Left renal cortex interstitium (tissue), 4 donors: ENCODE measurements at places on chromosomes 12 and 14. TPM values are rescaled to one million over a fixed set of nuclear protein-coding genes. Genes with fewer than 3 reads are reported as not detected.

MYH6 gene
- polyA plus RNA-seq, result 0.25 TPM

YAF2 gene
- polyA plus RNA-seq, result 29.2 TPM

KIAA0586 gene
- 23.6 TPM for polyA plus RNA-seq

CLEC2D gene
- 10.2 TPM for polyA plus RNA-seq

TESPA1 gene
- 0.97 TPM for polyA plus RNA-seq

PTCSC3 gene
- 0.19 TPM for polyA plus RNA-seq

SERPINA1 gene
- polyA plus RNA-seq, result 51.1 TPM

ADAM21 gene
- polyA plus RNA-seq, result 0.42 TPM

TMEM106C gene
- 130 TPM for polyA plus RNA-seq

SLC2A13 gene
- 11.8 TPM for polyA plus RNA-seq

PLEKHG7 gene
- 0.30 TPM for polyA plus RNA-seq

DCN gene
- polyA plus RNA-seq, result 449 TPM

PITPNM2 gene
- polyA plus RNA-seq, result 5.2 TPM

TAS2R19 gene
- 1.8 TPM for polyA plus RNA-seq

DNA sequence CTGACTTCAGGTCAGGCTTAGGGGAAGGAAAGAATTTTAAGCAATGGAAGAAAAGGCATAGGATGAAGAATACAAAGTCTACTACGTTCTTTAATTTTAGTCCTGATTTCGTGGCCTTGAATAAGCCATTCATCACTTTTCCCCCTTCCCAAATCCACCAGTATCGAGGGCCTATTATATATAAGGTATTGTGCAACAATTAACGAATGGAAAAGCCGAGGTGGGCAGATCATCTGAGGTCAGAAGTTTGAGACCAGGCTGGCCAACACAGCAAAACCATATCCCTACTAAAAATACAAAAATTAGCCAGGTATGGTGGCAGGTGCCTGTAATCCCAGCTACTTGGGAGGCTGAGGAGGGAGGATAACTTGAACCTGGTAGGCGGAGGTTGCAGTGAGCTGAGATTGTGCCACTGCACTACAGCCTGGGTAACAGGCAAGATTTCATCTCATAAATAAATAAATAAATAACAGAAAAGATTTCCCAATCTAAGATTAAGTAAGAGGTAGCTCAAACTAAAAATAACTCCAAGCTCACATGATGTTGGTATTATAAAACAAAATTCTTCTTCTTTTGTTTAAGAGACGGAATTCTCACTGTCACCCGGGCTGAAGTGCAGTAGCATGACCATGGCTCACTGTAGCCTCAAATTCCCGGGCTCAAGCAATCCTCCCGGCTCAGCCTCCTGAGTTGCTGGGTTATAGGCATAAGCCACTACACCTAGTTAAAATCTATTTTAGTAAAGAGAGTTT lies 58.3 kb upstream of the NR2C1 start:
- no peak for DNase-seq

- no peak for DNase-seq
Measured at GRCh38 chr14:90943367-90943766, 117.1 kb downstream of the RPS6KA5 start.

DNA sequence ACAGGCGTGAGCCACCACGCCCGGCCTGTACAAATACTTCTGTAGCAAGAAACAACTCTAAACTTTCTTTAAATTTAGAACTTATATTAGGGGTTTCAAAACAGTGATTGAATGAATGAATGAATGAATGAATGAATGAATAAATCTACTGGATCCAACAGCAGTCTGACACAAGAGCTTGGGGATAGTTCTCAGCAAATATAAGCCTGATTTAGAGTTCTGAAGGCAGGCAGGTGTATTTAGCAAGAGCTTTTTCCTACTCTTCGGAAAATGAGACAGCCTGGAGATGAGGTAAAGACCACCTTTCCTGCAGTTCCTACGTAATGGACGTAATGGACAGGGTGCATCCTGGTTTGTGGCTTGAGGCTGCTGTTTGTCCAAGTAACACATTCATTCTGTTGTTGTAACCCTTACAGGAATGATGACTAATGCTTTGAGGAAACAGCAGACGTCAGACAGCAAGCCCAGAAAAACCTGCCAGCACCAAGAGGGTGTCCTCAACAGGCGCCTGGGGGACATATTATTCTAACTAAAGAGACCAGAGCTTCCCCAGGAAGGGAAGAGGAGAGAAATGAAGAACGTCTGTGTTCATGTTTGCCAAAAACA lies 277.4 kb upstream of the SOX5 start:
- no peak for DNase-seq

GRCh38 chr14:102949062-102949800 lies 26.8 kb downstream of the AMN start:
- DNase-seq, result no peak

DNA sequence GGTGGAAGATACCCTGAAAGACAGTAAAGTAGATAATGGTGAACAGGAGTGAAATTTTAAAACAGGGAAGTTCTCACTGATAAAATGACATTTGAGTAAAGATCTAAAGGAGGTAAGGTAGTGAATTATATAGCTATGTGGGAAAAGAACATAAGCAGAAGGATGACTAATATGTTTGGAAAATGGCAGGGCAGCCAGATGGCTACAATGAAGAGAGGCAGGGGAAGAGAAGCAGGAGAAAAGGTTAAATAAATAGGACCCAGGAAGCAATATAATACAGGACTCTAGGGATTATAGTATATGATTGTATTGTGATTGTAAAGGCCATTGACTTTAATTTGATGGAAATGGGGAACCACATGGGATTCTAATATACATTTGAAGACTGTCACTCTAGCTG lies 33.0 kb downstream of the SCFD1 start:
- no peak for DNase-seq

- no peak for DNase-seq
Measured at GRCh38 chr12:94230357-94230905, 82.1 kb downstream of the PLXNC1 start.

- DNase-seq, result no peak
Measured at GRCh38 chr12:114703060-114703493, 19.1 kb upstream of the TBX3 start.

DNA sequence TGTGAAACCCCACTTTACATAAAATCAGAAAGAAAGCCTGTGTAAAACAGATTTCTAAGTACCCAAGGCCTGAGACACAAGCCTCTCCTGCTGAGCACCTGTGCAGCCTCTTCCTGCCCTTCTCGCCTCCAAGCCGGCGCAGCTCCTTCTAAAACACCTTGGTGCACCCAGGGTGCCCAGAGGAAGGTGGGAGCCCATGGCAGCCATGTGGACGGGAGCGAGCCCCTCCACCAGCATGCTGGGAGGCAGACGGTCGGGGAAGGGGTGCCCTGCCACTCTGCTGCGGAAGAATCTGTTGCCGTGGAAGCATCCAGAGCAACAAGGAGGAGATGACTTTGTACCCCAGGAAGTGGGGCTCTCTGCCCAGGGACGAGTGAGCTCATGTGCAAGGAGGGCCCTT lies 103.1 kb upstream of the C14orf180 start:
- DNase-seq, result no peak

- DNase-seq, result no peak
Measured at GRCh38 chr14:61499991-61500390, 178.6 kb downstream of the PRKCH start.

GRCh38 chr14:50740856-50741255 lies 72.8 kb upstream of the SAV1 start:
- no peak for DNase-seq

- no peak for DNase-seq
Measured at GRCh38 chr14:90513161-90514014, 116.6 kb downstream of the CALM1 start.

DNA sequence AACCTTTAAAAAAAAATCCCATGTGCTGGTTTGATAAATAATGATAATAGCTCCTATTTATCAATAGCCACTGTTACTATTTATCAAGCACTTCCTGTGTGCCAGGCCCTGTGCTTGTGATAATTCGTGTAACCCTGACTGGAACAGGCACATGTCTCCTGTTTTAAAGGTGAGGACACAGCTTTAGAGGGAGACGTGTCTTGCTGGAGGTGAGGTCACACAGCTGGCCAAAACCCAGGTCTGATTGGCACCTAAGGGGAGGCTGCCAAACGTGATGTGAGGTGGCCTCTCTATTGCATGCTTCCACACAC lies 156.6 kb downstream of the VRK1 start:
- DNase-seq, result no peak

DNA sequence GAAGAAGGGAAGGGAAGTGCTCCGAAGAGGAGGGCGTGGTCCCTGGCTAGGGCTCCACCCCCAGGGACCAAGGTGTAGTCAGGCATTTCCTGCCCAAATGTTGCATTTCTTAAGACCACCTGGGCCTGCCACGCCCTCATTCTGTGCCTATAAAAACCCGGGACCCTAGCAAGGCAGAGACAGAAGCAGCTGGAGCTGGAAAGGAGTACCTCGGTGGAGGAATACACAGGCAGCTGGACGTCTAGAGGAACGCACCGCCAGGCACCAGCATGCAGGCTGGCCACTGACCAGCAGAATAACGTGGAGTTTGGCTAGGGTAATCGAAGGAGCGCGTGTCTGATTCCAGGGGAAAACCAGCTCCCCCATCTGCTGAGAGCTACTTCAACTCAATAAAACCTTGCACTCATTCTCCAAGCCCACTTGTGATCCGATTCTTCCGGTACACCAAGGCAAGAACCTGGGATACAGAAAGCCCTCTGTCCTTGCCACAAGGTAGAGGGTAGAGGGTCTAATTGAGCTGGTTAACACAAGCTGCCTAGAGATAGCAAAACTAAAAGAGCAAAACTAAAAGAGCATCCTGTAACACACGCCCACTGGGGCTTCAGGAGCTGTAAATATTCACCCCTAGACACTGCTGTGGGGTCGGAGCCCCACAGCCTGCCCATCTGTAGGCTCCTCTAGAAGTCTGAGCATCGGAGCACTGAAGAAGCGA lies 21.0 kb downstream of the CFL2 start:
- DNase-seq, result no peak

DNA sequence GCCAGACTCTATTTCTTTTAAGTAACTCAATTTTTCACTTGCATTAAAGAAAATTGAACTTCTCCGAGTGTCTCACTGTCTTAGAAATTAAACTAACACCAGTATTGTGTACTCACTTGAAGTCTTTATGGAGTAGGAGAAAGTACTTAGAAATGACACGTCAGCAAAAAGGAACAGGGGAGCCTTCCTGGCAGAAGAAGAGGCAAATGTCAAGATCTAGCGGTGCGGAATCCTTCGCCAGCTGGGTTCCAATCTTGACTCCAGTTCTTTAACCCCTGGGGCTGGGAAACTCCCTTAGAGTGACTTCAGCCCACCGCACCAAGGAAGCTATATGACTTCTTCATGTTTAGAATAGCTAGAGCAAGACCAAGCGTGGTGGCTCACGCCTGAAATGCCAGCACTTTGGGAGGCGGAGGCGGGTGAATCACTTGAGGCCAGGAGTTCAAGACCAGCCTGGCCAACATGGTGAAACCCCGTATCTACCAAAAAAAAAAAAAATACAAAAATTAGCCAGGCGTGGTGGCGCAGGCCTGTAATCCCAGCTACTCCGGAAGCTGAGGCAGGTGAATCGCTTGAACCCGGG lies 34.4 kb downstream of the WBP11 start:
- DNase-seq, result no peak

DNA sequence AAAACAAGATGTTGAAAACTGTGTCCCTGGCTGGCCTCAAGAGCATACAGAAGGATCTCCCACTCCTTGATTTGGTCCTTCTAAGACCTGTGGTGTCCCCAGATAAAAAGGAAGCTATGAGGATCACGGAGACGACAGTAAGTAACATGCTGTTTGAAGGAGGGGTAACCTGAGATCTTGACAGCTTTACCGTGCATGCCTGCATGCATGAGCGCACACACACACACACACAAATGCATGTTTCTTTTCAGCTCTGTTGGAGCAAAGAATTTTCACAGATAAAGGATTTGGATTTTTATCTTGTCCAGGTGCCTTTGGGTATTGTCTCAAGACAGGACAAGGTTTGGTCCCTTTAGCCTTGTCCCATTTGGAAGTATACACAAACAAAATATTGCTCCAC lies 411.6 kb upstream of the CCDC196 start:
- DNase-seq, result no peak

- DNase-seq, result no peak
Measured at GRCh38 chr12:85559127-85559526, 277.1 kb downstream of the RASSF9 start.

- no peak for DNase-seq
Measured at GRCh38 chr14:74038020-74038859, 19.1 kb downstream of the BBOF1 start.

DNA sequence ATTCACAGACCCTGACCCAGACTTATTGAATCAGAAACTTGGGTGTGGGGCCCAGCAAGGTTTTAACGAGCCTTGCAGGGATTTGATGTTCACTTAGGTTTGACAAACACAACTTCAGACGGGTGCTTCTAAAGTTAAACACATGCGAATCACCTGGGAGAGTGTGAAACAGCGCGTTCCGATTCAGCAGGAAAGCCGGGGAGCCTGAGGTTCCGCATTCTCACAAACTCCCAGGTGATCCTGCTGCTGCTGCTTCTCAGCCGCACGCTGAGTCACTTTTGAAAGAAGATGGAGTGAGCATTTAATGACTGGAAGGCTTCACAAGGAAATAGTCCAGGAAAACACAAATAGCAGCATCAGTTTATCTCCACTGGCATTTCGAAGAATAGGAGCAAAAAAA lies 44.2 kb upstream of the DDX11 start:
- DNase-seq, result no peak

- DNase-seq, result no peak
Measured at GRCh38 chr12:49046129-49046895, 14.3 kb downstream of the KMT2D start.

DNA sequence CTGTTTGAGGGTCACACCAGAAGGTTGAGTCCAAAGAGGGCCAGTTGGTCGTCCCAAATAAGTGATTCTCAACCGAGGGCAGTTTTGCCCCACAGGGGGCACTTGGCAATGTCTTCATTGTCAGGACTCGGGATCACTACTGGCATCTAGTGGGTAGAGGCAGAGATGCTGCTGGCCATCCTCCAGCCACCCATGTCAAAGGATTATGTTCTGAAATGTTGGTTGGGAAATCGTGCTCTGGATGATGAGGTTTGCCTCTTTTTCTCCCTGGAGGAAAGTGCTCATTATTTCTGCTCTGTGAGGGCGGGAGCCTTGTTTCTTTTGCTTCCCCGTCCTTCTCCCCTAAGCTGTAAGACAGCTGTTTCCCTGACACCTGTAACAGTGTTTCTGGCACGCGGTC lies 3.6 kb downstream of the ZNF839 start:
- DNase-seq, result no peak

GRCh38 chr12:53320352-53321195 lies 836 bp downstream of the AAAS start:
- no peak for DNase-seq

DNA sequence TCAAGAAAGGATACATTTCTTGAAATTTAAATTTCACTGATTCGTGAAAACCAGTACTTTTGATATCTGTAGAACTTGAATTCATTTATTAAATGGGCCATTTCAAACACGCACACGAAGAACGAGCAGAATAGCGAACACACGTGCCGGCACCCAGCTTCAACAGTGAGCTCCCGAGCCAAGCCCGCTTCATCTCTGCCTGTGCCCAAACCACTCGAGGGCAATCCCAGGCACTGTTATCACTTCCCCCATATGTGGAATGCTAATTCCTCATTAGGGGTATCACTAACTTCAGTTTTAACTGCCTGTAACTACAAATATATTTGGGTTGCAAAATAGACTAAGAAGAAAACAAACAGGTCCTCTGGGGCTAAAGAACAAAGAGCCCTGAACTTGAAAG lies 48.0 kb downstream of the AMN start:
- DNase-seq, result no peak

GRCh38 chr12:115451151-115451779 lies 767.3 kb upstream of the TBX3 start:
- DNase-seq, result no peak
